ENCODE measurements at places on chromosomes 7 and 10.

DNA sequence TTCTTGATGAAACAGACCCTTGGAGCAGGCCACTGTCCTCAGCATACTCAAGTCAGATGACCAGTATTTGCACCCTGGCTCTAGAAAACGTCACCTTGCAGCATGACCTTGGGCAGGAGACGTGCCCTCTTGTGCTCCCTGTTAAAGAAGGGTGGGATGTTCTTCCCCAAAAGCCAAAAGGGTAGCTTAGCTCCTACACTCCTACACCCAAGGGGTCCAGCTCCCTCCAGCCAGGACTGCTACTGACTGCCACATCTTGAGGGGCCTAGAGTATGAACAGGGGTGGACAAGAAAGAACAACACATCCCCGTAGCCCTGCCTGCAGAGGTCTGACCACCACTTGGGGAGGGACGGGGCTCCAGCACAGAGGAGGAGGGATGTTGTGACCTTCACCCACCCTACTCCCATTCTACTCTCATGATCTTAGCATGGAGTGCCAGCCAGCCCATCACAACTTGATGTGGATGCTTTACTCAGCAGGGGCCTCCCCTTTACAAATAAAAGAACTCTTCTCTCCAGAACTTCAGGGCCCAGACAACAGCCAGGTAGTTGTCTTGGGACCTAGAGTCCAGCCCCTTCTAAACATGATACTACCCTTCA is 165.3 kb upstream of the ZMIZ1 start:
- no peak for DNase-seq

DNA sequence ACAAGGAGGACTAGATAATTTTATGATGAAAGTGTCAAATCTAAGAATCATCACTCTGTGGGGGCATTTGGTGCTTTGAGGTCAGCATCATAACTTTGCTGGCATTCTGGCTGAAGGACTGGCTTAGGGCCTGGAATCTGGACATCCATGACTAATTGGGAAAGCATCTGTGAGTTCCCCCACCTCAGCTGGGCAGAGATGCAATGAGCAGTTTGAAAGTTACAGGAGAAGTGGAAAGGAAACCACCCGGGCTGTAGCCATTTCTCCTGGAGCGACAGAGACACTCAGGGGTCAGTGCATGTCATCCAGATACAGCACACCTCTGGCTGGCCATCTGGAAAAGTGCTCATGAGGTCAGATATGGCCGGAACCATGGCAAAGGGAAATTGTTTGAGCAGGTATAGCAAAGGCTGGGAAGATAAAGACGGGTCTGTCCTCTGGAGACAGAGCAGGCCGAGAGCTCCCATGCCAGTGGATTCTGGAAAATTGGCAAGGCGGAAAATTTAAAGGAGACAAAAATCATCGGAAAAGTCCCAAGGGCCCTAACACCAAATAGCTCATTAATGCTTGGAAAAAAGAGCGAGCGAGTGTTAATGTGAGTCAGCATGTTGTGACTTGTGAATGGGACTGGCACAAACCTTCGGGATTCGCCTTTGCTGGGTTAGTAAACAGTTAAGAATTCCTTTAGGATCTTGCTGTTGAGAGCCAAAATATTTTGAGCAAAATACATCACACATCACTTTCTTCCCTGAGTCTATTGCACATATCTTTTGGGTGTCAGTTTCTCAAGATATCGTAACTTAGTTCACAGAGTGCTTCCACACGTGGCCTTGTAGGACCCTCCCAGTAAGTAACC is 188.4 kb upstream of the AGK start:
- DNase-seq, result no peak

- DNase-seq, result no peak
These were observed 860.6 kb upstream of the ZWINT start for GRCh38 chr10:57221674-57222073.

- no peak for DNase-seq
These were observed 22.4 kb upstream of the DMTF1 start for GRCh38 chr7:87129848-87130247.

DNA sequence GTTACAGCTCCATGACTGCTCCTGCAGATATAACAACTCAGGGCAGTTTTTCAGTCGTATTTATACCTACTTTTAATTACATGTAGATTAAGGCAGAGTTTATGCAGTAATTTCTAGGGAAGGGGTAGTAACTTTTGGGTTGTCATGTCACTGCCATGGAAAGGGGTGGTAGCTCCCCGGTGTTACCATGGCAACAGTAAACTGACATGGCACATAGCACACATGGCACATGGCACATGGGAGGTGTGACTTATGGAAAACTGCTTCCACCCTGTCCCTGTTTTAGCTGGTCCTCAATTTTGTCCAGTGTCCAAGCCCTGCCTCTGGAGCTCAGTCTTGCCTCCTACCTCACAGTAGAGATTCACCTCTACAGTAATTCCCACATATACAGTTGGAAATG is 3.9 kb upstream of the TOMM7 start:
- DNase-seq, result no peak

DNA sequence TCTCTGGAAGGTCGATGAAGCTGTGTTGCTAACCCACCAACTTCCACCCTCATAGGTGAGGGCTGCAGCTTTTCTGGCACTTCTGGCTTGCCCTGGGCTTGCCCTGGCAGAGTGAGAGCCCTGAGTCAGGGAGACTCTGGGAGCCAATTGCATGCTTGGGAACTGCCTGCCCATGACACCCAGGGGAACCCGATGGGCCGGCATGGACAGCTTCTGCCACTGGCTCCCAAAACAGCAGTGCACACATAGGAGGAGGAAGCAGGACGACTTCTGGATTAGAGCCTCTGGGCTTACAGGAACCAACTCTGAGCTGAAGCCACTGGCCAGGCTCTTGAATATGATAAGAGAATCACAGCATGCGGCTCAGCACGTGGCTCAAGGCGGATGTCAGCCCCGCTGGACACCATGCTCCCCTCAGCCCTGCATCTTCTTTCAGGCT is 135.2 kb upstream of the UNC5B start:
- DNase-seq, result no peak

- no peak for DNase-seq
These were observed 119.6 kb downstream of the INPP5A start for GRCh38 chr10:132657127-132657706.

- DNase-seq, result peak; percentile 87
These were observed 35.8 kb downstream of the DDIT4 start for GRCh38 chr10:72309290-72310240.

DNA sequence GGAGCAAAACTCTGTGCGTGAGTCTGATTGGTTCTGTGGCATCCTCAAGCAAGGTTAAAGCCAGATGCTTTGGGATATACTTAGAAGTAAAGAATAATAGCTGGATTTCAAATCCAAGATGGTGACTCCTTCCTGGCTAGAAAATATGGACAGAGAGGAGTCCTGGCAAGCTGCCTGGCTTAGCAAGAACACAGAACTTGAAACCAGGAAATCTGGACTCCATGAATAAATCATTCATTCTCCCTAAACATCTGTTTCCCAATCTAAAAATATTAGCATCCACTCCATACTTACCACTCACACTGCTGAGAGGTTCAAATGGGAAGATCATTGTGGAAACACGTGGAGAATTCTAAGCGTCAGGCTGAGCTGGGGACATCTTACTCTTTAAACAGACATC is 1074.1 kb upstream of the AUTS2 start:
- no peak for DNase-seq

DNA sequence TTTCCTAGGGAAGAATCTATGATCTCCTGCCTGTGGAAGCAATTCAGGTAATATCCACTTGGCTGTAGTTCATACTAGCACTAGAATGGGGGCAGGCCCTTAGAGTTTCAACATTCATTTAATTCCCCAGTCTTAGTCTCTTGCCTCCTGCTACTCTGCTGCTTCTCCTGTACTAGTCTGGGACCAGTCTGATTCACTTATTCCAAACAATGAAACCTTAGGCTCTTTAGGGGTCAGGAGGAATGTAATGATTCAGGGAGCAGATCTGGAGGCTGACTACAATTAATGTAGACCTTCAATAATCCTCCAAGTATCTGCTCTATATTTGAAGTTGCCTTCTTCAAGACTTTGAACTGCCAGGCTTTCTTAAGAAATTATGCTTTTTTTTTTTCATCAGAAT is 101.8 kb downstream of the GNAT3 start:
- no peak for DNase-seq

- DNase-seq, result no peak
These were observed 167.5 kb upstream of the CELF2 start for GRCh38 chr10:10850214-10850613.

DNA sequence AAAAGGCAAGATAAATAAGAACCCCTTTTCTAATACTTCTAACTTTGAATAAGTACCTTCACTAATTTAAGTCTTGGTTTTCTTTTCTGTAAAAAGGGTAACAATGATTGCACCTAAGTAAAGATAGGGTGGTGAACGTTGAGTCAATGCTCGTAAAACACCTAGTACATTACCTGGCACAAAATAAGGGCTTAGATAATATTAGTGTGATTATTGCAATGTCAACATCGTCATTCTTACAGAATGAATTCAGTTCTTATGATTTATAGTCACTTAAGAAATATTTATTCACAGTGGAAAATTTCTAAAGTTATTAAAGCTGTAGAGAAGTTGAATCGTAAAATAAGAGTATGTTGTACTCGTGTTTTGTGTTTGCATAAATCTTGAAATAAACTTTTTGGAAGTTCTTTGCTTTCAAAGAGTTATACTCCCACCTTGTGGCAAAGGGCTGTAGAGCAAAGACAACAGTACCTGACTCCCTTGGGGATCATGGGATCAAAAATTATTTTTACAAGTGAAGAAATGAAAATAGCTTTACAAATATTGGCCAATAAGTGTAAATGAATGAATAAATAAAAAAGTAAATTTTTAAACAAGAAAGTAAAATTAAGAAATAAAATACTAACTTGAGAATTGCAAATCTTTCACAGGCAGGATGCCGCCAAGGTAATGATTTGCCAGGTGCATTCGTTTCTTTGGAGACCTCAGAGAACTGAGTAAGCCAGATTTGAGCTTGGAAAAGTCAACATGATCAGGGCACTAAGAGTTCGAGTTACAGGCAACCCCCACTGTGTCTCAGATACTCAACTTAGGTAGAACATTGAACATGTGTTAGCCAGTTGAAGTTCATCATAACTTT is 285.8 kb upstream of the CACNA2D1 start:
- no peak for DNase-seq

DNA sequence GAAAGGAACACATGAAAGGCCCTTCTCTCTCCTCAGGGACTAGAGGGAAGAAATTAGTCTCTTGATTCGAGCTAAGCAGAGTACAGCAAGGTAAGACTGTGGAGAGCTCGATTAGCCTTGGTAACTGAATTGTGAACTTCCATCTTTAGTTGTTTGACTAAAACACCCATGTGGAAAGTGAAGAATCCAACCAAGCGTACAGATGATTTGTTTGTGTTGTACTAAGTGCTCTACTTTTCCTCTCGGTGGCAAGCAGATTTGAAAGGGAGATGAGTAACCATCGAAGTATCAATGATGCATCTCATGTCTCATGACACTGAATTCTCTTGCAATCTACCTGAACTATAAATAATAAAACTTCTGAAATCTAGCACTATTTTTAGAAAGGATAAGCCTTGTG is 80.7 kb downstream of the FZD1 start:
- no peak for DNase-seq

GRCh38 chr7:133434246-133434865 is 181.5 kb downstream of the EXOC4 start:
- DNase-seq, result no peak

DNA sequence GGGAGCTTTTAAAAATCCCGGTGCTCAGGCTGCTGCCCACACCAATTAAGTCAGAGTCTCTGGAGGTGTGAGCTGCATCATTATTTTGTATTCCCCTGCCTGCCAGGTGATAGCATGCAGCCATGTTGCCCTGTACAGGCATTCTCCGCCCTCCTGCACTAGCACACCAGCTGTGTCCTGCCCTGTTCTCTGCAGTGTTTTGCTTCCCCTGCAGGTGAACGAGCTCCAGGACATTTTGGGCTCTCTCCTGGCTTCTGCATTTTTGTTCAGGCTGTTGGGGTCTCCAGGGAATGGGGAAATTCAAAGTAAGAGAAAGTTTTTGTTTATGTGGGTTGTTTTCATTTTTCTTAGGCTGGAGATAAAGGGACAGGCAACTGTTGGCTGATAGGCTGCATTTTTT is 271.0 kb upstream of the COBL start:
- no peak for DNase-seq

GRCh38 chr10:113019096-113019495 is 69.0 kb downstream of the TCF7L2 start:
- no peak for DNase-seq

DNA sequence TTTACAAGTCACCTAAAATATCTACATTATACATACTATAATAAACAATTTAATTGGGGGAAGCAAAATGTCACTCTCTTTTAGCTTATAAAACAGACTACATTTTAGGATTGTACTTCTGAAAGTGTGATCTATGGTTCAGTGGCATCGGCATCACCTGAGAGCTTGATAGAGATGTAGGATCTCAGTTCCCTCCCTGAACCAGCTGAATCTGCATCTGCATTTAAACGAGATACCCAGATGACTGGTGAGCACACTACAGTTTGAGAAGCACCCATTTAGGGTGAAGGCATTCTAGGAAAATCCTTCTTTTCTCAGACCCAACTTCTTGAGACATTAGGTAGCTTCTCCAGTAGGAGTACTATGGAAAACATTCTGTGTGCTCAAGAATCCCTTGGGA is 21.5 kb upstream of the SDHAF3 start:
- DNase-seq, result no peak

DNA sequence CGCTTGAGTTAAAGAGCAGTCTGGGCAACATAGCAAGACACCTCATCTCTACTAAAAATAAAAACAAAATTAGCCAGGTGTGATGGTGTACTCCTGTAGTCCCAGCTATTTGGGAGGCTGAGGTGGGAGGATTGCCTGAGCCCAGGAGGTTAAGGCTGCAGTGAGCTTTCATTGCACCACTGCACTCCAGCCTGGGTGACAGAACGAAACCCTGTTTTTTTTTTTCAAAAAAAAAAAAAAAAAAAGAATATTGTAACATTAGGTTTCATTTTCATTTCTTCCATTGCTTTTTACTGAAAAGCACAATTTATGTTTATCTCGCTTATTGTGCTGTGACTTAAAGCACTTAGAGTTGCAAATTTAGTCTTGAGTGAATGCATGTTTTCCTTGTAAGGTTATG is 80.0 kb downstream of the MLLT10 start:
- no peak for DNase-seq

GRCh38 chr7:39735903-39736302 is 112.5 kb downstream of the RALA start:
- DNase-seq, result no peak

DNA sequence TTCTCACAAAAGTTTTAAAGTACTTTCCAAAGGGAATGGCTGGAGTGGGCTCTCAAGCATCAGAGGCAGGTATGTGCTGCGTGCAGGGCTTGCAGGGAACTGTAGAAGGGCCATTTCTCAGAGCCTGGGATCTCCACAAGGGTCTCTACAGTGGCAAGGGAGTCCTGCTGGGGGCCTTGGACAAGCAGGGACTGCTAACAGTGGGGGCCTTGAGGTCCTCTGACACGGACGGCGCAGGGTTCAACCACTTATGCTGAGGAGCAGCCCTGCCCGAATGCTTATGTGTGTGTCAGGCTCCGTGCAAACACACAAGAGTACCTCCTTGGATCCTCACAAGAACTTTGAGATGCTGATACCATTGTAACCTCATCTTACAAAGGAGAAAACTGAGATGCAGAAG is 342.1 kb upstream of the COBL start:
- DNase-seq, result no peak

GRCh38 chr7:140989068-140989467 is 25.7 kb downstream of the MRPS33 start:
- DNase-seq, result no peak

GRCh38 chr7:80312139-80312661 is 177.6 kb downstream of the GNAI1 start:
- DNase-seq, result no peak
